ENCODE measurements at places on chromosomes 1 and 21.

DNA sequence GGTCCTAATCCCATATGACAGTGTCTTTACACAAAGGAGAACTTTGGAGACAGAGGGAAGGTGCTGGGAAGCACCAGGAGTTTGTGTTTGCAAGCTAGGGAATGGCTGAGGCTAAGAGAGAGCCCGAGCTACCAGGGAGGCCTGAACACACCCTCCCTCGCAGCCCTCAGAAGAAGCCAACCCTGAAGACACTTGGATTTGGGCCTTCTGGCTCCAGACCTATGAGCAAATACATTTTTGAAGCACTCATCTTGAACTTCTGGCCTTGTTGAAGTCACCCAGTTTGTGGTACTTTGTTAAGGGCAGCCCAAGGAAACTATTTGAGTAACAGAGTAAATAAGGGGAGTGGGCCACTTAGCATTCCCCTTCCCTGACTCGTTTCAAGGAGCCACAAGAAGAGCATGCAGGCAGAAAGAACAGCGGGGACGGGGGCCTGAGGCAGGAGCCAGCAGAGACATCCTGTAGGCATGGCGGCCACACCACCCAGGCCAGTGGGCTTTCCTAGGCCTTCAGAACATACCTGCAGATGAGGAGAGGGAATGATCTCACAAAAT is 13.2 kb upstream of the QSOX1 start:
- DNase-seq: no peak

DNA sequence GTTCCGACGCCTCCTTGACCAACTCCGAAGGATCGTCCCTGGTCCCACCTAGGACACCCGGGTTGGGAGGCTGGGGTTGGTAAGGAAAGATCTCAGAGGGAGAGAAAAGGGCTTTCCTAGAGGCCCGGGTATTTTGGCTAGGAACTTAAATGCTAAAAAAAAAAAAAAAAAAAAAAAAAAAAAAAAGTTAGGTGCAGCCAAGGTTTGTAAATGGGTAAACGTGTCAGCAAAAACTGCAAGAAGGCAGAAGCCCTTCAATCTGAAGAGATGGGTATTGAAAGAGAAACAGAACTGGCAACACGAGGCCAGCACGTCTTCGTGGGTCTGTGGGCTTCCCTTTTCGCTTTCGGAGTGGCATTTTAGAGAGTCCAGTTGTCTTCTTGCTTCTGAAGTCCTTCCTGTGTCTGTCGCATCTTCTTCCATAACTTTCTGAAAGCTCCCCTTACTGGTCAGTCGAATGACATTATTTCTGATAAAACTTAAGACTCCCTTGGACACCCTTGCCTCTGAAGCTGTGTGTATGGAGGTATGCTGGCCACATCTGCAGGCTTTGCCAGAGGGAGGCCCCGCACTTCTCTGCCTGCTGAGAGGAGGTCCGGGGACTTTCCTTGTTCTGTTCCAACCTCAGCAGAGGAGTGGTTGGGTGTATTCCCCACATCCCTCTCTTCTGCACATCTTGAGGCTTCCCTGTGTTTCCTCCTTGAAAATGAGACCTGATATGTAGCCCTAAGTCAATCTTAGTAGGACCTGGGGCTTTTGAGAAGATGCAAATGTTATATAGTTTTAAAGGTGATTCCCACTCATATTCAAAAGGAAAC is 745 bp downstream of the RCSD1 start:
- DNase-seq: no peak

DNA sequence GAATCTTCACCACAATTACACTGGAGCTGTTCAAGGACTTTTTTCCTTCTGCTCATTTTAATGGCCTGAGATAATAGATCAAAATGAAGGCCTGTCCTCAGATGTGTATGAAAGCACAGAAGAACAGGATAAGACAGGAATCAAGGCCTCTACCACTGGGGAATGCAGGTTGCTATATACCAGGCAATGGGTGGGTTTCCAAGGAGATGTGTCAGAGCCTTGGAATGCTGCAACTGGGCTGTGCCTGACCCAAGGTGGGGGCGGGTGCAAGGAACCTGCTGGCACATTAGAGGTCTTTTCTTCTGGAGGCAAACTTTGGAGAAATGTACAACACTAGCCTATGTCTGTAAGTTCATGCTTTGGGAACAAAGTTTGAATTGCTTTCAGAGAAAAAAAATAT is 21.7 kb upstream of the LAMC2 start:
- DNase-seq: no peak

DNA sequence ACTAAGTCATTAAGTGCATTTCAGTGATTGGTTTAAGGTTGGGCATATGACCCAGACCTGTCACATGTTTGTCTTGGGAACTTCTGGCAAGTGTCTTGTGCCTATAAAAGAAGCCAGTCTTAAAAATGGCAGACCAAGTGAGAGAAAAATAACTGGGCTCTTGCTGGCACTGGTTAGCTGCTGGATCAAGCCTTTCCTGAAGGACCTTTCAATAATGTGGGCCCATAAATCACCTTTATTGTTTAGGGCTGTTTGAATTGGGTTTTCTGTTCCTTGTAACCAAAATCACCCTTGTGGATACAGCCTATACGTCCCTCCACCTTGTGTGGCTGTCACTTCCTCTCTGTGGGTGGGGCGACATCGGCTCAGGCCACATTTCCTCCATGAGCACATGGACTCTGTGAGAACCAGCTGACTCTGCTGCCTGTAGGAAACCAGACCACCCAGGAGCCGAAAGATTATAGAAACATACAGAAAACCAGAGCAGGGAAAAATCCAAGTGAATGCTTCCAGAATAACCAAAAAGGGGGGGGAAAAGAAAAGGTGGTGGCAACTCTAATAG is 25.6 kb upstream of the WNT4 start:
- no peak for DNase-seq

All from frontal cortex (tissue), 4 donors.